ENCODE measurements at places on chromosomes 11 and 22.
A peak's percentile ranks its signal among the peaks of the same experiment; 100 is the strongest.

DNA sequence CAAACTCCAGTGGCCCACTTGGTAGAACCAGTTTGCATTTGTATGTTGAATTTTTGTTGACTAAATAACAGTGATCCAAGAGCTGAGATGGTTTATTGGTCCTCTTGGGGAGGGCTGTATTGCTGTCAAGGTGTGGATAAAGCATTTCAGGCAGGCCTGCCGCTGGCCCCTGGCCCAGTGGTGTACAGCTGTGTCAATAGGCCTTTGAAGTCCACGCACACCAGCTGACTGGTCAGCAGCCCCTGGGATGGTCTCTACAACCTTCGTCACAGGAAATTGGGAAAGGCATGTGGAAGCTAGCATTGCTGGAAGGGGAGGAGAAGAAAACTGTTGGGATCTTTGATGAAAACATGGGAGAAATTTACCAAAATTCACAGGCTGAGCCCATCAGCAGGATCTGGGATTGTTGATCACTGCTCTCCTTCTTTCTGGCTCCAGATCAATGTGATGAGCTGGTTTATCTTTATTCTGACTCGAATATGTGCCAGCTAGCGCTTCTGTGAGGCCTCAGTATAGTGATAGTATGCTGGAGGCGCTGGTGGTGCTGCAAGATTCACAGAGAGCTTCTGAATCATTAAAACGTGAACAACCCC lies 12.5 kb upstream of the E2F8 start:
- no peak for DNase-seq

- DNase-seq, result no peak
These were observed 2.8 kb downstream of the SIPA1 start for GRCh38 chr11:65640483-65641296.

DNA sequence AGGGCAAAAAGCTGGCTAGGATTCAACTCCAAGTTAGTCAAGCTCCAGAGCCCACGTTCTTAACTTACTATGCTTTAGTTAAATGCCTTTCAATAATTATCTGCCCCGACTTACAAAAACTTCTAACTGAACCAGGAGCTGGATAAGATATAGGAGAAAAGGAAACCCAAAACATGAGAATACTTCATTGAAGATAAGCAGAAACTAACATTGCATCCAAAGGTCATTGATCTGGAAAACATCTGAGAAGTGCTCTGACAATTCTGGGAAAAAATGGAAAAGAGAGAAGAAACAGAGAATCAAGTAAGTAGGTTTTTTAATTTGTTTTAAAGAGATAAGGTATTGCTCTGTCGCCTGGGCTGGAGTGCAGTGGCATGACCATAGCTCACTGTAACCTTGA lies 27.2 kb downstream of the ACAT1 start:
- no peak for DNase-seq

GRCh38 chr11:128246364-128246801 lies 341.0 kb downstream of the ETS1 start:
- DNase-seq, result peak; percentile 18

DNA sequence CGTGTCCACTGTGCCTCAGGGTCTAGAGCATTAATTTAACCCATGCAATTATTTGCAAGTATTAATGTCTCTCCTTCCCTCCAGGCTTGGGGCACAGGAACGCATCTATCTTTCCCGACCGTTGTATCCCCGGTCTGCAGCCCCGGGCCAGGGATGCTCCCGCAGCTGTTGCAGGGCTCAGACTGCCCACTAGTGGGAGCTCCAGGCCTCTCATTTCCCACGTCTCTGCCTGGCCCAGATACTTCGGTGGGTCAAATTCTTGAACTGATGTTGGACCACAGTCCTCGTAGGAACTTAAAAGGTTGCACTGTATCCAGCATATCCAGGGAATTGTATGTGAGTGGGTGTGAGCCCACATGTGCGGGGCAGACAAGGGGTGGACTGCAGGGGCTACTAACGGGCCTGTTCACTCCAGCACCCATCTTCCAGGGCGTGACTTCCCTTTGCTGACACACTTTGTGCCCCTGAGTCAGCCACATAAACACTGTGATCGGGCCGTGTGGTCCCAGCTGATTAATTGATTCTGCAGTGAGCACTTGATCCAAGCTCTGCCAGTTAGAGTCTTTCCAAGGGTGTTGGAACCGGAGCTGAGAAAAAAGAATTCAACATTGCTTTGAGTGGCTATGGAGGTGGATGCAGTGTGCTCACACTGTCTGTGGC lies 451.3 kb downstream of the TBC1D22A start:
- peak; percentile 63 for DNase-seq

GRCh38 chr11:8201644-8202365 lies 33.0 kb upstream of the RIC3 start:
- no peak for DNase-seq

GRCh38 chr22:25774575-25775026 lies 32.6 kb downstream of the MYO18B start:
- peak; percentile 65 for DNase-seq

DNA sequence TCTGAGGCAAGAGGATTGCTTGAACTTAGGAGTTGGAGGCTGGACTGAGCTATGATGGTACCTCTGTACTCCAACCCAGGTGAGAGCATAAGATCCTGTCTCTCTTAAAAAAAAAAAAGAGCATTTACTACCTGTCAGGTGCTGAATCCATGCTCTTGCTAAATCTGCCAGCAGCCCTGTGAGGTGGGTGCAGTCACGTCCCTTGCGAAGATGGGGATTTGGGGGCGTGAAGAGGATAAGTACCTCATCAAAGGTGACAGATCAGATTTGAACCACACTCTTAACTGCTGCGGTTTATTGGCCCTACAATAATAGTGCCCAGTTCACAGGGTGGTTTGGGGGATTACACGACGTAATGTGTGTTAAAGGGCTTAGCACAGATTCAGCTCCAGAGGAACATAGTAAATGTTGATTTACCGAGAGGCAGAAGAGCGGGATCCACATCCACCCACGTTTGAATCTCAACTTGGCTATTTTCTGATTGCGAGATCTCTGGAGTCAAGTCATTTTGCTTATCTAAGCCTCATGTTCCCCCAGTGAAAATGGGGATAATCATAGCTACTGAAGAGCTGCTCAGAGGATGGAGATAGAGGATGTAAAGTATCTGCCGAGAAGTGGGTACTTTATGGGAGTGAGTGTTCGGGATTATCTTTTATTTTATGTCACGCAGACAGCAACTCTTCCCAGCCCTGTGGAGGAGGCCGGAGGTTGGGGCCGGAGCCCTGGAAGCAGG lies 28.1 kb upstream of the LRRC10B start:
- DNase-seq, result no peak

GRCh38 chr22:42462016-42462415 lies 29.8 kb upstream of the NFAM1 start:
- DNase-seq, result no peak

DNA sequence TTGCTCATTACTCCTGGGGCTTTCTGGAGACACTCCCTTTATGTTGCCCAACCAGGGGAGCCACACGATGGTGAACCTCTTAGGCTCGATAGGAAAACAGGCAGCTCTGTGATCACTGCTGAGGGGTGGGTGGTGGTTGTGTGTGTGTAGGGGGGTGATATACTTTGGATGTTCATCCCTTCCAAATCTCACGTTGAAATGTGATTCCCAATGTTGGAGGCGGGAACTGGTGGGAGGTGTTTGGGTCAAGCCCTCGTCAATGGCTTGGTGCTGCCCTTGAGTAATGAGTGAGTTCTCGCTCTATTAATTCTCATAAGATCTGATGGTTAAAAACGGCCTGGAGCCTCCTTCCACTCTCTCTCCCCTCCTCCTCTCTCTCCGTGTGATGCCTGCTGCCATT lies 204.0 kb upstream of the B3GAT1 start:
- no peak for DNase-seq

GRCh38 chr11:1445741-1446445 lies 40.7 kb downstream of the MOB2 start:
- peak; percentile 78 for DNase-seq

DNA sequence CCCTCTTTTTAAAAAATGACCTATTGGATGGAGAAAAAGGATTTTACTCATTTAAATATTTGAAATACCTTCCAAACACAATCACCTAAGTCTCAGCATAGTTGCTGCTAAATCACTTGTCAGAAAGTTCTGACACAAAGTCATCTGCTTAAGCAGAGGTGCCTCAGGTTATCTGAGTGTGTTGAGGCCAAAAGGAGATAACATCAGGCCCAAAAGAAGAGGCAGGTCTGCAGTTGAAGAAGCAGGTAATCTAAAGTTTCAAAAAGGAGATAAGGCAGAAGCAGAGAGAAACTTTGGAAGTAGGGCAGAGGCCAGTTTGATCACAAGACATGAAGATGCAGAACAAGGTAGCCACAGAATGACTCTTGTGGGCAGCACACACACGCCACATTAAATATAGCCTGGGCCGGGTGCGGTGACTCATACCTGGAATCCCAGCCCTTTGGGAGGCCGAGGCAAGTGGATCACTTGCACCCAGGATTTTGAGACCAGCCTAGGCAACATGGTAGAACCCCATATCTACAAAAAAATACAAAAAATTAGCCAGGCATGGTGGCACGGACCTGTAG lies 175.7 kb upstream of the API5 start:
- no peak for DNase-seq

GRCh38 chr11:111665777-111666176 lies 63.5 kb downstream of the SIK2 start:
- no peak for DNase-seq

GRCh38 chr11:68979931-68980775 lies 633 bp downstream of the MRGPRD start:
- DNase-seq, result no peak

GRCh38 chr11:61367406-61367805 lies 5.2 kb downstream of the TMEM138 start:
- peak; percentile 55 for DNase-seq

DNA sequence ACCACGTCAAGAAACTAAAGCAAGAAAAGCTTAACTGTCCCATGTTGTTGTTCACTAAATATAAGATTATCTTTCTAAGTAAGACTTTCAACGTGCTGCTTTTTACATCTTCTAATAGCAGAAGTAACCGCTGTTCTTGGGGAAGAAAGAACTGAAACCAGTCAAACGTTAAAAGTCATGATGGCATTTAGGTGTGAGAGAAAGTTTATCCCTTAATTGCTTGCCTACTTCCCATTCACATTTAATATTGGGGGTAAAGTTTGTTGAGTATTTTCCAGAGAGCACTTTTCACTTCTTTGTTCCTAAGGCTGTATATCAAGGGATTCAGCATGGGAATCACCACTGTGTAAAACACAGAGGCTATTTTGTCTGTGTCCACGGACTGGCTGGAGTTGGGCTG lies 970 bp downstream of the OR5B21 start:
- no peak for DNase-seq

GRCh38 chr11:101880222-101880621 lies 34.6 kb upstream of the CEP126 start:
- peak; percentile 8 for DNase-seq

- no peak for DNase-seq
These were observed 134.3 kb downstream of the NECTIN1 start for GRCh38 chr11:119594639-119595249.

GRCh38 chr11:35303596-35304385 lies 115.6 kb downstream of the SLC1A2 start:
- no peak for DNase-seq

GRCh38 chr11:94664346-94664745 lies 97.2 kb downstream of the PIWIL4 start:
- no peak for DNase-seq

DNA sequence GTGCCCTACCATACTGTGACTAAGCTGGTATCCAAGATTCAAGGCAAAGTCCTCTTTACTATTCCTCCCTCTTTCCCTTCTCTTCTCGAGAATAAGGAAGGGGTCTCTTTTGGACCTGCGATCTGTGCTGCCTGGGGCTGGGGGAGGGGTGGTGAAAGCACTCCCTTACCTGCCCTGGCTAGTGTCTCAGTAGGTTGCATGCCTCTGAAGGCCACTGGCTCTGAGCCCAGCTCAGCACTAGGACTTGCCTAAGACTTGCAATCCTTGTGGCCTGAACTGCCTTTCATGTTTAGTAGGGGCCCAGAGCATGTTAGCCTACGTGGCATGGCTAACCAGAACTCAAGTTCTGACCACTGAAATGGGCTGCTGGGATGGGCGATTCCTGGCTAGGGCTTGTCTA lies 13.0 kb upstream of the REXO2 start:
- no peak for DNase-seq

GRCh38 chr11:61079416-61080150 lies 22.7 kb upstream of the CD5 start:
- no peak for DNase-seq

DNA sequence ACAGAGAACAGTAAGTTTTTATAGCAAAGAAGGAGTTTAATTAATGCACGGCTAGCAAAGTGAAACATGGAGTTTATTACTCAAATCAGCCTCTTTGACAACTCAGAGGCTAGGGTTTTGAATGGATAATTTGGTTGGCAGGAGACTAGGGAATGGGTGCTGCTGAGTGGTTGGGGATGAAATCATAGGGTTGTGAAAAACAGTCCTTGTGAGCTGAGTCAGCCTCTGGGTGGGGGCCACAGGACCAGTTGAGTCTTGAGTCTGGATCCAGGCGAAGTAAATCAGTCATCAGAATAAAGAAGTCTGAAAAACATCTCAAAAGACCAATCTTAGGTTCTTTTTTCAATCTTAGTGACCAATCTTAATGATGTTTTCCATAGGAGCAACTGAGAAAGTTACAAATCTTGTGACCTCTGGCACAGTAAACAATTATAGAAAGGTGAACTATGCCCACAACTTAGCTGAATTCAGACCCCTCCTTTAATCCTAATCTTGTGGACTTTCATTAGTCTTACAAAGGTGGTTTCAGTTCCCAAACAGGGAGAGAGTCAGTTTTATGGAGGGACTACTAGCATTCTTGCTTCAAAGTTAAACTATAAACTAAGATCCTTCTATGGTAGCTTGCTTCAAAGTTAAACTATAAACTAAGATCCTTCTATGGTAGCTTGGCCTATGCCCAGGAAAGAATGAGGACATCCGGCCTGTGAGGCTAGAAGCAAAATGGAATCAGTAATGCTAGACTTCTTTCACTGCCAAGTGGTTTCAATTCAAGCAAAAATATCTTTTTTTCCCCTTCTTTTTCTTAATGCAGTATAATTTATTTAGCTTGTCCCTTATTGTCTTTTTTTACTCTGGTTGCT lies 84.5 kb downstream of the AASDHPPT start:
- DNase-seq, result no peak

DNA sequence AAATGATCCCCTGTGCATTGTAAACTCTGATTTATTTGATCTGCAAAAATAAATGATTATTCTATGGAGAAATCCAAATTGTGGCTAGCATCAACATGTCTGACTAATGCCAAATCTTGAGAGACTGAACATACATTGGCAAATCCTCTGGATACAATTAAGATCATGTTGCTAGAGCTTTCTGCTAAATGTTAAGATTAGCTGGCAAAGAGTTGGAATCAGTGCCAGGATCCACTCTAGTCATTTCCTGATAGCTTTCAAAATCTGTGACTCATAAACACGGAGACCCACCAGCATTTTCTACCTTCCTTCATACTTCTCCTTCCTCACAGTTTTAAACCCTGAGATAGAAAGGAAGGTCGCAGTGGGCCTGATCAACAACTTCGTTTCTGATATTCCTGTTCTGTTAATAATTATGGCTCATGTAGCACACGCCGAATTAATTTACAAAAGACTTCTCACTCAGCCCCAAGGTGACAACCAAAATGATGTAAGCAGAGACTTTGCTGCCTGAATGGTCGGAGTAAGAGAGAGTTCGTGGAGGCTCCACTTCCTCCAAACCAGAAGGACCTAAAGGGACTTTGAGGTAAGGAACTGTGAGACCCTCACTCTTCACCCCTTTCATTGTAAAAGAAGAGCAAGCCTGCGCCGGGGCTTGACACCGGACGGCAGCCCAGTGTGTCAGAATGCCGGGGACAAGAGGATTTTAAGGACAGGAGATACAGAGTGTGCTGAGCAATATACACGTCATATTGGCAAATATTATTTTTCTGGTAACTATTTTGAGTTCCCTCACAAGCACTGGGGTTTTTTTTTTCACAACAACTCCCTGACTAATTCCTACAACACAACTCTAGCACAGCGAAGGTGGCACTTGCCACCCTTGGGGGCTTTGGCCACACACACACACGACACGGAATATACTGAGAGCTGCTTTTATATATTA lies 42.0 kb downstream of the SERPINH1 start:
- DNase-seq, result no peak
